GM06990 (cell line): ENCODE measurements at places on chromosomes 4 and X.
A peak's percentile ranks its signal among the peaks of the same experiment; 100 is the strongest.

DNA sequence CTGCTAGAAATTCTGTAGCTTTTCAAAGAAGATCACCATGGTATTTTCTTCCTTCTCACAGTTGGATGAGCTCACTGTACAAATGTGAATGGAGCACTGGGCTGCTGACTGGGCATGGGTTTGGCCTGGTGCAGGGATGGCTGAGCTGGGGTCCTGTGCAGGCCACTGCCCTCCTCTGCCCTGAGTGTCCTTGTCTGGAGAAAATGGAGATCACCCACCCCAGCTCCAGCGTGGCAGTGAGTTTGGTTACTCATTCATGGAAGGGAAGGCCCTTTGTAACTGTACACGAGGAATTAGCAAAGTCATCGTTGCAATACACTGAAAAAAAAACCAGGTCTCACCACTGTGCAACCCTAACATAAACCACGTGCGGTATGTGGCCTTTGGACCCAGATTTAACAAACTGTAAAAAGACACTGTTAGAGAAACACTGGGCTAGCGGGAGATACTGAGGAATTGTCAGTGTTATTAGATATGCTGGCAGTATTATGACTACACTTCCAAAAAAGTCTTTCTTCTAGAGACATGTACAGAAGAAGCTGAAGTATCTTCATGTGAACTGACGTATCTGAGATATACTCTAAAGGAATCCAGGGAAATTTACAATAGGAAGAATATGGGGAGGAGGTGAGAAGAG lies 16.1 kb upstream of the TBC1D14 start:
- DNase-seq, result no peak

DNA sequence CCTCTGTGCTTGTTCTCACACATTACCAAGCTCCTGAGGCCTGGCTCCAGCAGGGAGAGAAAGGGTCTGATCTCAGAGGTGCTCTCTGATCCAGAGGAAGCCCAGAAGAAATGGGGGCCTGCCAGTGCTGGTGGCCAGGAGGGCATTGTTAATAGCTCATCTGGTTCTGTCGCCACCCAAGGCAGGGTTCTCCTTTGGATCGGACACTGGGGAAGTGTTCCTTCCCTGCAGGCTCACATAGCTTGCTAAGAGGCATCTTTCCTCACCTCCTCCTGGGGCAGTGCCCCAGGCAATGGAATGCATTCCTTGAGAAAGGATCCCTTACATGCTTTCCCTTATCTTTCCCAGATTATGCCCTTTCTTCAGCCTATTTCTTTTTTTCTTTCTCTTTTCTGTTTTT lies 53.8 kb downstream of the RBM47 start:
- DNase-seq, result no peak

DNA sequence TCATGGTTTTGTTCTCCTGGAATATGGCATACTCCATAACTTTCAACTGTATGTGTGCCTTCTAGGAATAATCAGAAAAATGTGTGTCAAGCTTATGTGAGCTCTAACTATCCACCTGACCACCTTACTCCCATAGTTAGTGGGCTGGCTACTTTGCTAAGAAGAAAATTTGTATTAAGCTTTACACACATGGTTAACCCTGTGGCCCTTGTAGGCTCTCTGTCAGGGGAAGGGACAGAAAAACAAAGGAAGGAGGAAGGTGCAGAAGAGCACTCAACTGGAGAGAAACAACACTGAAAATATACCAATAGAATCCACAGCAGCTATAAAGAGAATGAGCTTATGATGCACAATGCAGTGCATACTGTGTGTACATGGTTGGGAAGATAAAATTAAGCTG lies 84.6 kb downstream of the PPP3CA start:
- DNase-seq, result no peak

GRCh38 chr4:44487341-44487740 lies 38.7 kb upstream of the KCTD8 start:
- DNase-seq, result no peak

GRCh38 chrX:44344687-44345086 lies 1.2 kb upstream of the EFHC2 start:
- no peak for DNase-seq

- no peak for DNase-seq
Measured at GRCh38 chr4:8651661-8652180, 59.2 kb downstream of the CPZ start.

DNA sequence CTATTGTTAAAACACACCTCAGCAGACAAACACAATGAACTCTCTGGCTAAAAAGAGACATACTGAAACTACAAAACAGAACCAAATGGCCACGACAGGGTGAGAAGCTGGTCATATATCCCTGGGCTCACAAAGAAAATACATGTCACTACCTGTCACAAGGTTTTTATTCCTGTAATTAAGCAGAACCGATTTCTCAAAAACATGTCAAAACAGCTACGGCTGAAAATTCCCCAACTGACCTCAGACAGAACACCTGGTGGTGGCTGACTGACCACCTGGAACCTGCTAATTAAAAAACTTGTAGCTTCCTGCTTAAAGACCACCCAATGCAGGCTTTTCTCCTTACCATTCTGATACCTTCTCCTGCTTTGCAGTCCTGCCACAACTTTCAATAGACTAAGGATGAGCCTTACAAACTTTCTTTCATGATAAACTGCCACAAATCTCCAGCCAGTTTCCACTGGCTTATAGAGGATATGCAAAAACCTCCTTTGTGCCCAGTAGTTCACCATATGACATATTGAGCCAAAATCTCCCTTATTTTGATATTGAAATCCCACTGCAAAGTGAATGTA lies 571.9 kb downstream of the SPOCK3 start:
- DNase-seq, result peak; percentile 52

DNA sequence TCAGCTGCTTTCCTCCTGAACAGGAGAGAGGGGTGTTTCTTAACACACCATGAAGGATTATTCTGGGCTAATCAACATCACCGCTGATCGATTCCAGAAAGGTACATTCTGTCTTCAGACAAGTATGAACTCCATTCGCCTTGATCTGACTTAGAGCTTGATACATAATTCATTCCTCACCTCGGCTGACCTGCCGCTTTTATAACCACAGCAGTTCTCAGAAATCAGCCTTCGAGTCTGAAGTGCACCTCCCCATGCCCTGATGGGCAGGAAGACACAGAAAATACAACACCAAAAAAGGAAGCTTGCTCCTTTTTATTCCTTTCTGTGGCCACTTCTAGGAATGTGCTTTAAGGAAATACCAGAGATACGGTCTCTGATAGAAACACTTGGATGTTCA lies 85.7 kb downstream of the JAKMIP1 start:
- no peak for DNase-seq

GRCh38 chrX:28757290-28757689 lies 170.0 kb downstream of the IL1RAPL1 start:
- no peak for DNase-seq

DNA sequence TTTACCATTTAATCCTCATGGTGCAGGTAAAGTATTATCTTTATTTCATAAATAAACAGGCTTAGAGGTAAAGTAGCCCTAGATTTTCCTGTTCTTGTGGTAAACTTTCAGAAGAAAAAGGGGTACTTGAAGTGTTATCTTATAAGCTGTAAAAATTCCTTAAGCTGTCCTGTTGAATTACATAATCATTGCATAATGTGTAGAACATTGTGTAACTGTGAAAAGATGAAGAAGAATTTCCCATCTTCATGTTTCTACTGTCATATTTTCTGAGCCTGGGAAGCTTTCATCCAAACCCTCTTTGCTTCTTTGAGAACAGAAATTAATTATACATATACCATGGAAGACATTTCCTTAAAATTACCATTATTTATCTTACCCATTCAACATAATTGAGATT lies 90.5 kb downstream of the ELOVL6 start:
- no peak for DNase-seq
